Cortex of kidney (tissue), 1 donor: ENCODE measurements at places on chromosomes 11 and 22.

DNA sequence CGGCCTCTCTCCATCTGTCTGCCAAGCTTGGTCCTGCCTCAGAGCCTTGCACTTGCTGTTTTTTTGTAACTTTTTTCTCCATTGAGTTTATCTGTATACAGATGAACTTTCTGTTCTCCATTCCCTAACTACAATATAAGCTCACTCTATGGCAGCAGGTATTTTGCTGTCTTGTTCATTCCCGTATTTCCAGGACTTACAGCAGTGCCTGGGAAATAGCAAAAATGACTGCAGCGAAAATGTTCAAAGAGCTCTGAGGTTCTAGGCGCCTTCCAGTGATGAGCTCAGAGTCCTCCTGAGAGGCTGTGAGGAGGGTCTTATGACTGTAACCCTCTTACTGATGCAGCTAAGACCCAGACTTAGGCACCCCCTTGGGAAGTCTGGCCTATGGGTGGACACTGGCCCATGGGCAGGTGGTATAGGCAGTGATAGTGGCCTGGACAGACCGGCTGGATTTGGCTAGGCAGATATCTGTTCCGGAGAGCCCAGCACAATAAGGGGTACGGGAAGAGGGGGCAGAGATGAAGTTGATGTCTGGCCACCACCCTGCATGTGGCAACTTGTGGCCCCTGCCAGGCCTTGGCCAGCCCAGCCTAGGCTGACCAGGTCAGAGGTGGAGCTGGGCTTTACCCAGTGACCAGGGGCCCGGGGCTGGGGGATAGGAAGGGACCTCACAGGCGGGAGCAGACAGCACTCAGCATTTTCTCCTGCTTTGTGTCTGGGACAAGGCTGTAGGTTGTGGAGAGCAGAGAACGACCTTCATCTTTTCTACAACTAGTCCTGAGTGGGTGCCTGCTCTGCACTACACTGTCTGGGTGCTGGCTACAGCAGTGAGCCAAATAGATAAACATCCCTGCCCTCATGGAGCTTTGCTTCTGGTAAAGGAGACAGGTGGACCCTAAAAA lies 4.6 kb downstream of the ATF4 start:
- no peak for DNase-seq

DNA sequence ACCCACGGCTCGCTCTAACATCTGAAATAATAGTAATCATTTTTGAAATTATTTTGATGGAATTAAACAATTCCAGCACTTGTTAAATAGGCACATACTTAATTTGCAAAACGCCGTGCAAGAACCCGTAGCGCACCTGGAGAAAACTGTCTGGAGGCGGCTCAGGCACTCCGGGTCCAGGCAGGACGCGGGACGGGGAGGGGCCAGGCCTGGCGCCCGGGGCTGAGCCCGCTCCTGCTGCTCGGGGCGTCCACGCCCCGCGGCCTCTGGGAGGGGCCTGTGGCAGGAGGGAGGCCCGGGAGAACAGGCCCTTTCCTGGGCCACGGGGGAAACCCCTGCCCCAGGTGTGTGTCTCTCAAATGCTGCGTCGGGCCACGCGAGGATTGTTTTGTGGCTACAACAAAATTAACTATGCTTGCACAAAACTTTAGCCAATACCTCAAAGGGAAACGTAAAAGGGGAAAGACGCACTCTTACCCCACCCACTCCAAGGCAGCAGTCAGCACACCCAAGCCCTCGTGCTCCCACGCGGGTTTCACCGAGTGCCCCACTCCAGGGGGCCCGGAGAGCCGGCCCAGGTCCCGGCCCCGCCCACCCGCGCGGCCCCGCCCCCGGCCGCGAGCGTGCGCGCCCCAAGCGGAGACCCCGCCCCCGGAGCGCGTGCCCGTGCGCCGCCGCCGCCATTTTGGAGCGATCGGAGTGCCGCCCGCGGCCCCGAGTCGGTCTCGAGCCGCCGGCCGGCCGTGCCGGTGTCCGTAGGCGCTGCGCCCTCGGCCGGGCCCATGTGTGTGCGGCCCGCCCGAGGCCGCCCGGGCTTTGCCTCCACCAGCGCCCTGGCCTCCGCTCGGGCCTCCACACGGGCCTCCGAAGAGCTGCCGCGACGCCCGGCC lies at the start of gene PPP6R2:
PPP6R2 (plus strand) TSS at position 677 of the 890 bp plus-strand sequence. CDS start 50,582 bp downstream, outside the sequence.
- DNase-seq: no peak

- no peak for DNase-seq
These were observed 13.7 kb downstream of the EHD1 start for GRCh38 chr11:64864473-64865285.

GRCh38 chr11:127445476-127445875 lies 444.9 kb upstream of the KIRREL3 start:
- DNase-seq: no peak

- DNase-seq: no peak
These were observed 352.2 kb upstream of the CTSC start for GRCh38 chr11:88689548-88690240.

DNA sequence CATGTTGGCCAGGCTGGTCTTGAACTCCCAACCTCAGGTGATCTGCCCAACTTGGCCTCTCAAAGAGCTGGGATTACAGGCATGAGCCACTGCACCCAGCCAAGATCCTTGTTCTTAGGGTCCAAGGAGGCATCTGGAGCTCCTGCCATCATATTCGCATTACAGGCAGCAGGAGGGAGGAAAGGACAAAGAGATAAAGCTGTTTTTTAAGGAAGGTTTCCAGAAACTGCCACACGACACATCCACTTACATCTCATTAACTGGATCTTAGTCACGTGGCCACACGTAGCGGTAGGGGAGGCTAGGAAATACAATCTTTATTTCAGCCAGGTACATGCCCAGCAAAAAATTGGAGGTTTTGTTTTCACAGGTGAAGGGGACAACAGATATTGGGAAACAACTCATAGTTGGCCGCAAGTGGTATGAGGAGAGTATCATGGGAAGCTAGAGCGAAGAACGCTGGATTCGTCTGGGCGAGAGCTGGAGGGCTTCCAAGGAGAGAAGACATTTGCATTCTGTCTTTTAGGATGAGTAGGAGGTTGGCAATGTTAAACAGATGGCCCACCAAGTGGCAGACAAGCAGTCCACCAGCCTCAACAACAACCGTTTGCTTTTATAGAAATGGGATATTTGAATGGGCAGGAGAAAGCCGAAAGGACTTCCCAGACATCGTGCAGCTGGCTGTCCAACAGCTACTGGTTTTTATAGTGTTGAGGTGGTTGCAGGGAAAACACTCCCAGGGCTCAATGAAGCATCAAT lies 39.2 kb upstream of the DMC1 start:
- DNase-seq: no peak

DNA sequence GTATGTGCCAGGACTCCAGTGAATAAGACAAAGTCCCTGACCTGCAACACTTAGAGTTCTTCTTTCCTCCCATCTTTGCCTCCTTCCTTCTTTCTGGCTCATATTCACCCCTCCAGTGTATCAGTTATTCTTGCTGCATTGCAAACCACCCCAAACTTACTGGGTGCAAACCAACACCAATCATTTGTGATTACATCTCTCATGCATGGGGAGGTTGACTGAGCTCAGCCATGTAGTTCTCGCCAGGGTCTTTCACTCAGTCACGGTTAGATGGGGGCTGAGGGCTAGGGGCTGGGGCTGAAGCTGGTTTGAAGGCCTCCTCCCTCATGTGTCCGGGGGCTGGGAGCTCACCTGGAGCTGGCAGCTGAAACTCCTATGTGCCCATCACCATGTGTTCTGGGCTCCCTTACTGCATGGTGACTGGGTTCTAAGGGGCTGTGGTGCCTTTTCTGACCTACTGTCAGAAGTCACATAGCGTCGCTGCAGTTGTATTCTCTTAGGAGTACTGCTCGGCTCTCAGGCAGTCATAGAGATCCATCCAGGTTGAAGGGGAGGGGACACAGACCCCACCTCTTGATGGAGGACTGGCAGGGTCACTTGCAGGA lies 35.0 kb upstream of the CACNG2 start:
- no peak for DNase-seq

- DNase-seq: no peak
These were observed 32.8 kb upstream of the SLC22A12 start for GRCh38 chr11:64558065-64558745.

GRCh38 chr11:117781627-117782026 lies 15.4 kb downstream of the DSCAML1 start:
- no peak for DNase-seq

DNA sequence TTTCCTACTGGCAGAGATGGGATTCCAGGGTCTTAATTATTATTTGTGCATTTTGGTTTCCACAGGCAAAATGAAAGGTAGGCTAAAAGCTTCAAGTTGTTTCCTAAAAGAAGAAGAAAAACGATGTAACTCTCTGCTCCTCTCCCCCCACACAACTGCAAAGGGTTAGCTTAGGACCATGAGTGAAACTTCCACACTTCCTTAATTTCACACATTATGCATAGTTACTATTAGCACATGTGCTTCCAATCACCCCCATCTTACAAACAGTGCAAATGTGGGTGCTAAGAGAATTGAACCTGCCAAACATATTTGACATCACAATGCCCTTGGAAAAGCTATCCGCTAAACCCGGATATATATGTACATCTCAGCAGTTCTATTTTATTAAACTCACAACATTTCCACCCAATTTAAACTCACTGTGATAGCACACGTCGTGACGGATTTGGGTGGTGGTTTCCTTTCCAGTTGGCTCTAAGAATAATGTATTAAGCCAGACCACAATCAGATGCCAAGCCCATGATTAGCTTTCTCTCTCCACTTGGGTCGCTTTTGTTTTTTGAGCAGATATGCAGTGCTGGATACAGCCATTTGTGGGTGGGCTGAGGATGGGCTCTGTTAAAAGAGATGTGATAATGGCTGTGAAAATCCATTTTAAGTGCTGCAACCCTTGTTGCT lies 245.0 kb upstream of the POU2AF2 start:
- no peak for DNase-seq

- no peak for DNase-seq
These were observed 3.4 kb upstream of the MS4A15 start for GRCh38 chr11:60753309-60753708.

DNA sequence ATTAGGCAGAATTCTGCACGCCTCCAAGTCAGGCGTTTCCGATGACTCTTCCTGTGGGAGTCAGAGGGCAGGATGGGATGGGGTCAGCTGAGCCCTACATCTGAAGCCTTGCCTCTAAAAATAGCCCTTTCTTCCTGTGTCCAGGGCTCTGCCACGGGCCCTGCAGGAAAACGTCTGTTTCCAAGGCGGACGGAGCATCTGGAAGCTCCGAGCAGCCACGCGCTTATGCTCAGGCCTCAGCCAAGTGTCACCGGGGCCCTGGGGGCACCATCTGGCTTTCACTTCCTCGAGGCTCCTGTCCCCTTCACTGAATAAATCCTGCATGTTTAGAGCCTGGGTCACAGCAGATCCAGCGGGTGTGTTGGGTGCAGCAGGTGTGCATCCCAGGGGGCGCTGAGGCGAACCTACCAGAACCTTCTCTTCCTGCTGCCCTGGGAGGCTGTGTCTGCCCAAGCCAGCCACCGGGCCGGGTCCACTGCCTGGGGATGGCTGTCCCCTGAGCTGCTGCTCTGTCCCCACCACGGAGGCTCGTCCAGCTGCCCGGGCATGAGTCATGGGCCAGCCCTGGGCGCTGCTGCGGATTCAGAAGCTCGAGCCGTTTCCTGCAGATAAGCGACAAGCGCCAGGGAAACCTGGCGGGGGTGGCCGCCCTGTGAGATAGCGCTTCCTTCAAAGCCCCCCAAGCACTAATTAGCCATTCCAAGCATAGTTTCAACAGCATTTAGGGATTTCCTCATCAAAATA lies 32.0 kb upstream of the LINC01488 start:
- DNase-seq: no peak

DNA sequence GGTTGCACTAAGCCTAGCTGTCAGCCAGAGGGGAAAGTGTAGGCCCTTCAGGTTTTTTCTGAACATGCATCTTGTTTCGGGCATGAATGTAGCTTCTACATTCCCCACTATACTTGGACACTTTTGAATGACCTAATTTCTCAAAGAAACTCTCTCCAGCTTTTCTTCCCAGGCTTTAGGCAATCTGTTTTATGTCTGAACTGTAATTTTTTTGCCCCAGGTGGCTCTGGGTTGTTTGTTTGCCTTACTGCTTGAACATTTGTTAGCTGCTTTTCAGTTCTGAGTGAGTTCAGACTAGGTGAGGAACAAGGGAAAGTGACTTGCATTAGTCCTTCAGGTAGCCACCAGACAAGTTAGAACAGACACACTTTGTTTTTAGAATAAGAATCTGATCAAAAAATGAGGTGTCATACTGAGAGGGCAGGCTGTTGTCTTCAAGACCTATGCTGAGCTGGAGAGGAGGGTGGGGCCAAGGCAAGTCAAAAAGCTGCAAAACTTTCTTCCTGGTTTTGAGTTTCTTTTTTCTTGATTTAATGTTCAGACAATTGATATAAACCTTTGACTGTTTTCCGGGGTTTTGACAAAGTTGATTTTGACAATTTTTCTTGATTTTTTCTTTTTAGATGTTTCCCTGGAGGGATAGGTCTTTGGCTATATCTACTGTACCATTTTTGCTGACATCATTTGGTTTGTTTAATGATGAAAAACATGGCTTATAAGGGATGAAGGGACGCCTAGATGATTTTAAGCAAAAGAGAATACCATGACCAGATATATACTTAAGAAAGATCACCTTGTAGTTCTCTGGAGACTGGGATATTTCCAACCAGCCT lies 182.8 kb downstream of the WNT11 start:
- DNase-seq: no peak

GRCh38 chr11:40445391-40445790 lies 1014.1 kb downstream of the LRRC4C start:
- DNase-seq: no peak

DNA sequence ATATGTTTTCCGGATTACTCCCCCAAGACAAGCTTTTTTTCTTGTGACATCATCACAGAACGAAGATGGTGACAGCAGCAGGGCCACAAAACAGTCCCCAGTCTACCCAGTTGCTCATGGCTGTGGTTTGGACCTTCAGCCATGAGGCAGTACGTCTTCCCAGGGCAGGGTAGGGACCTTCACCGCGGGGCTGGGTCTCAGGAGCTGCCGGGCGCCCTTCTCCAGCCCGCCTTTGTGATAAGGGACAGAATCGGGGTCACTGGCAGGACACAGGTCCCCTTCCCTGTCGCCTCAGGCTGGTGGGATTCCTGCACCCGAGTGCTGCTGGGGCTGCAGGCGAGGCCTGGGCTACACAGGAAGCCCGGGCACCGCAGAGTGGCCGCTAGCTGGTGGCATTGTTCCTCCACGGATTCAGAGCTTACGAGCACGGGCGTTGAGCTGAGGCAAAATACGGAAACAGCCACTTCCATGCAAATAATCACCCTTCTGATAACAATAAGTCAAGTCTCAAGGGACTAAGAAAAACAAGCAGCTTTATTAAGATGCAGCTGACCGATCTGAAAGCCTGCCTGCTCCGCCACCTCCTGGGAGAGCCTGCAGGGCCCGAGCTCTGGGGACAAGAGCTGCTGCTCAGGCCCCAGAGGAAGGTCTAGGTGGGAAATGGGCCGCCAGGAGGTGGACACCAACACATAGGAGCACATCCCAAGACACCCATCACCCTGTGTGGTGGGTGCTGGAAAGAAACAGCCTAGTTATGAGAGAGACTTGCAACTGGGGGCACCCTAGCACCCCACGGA lies 12.3 kb downstream of the TBX1 start:
- DNase-seq: no peak

- DNase-seq: no peak
These were observed 20.3 kb upstream of the MRPL17 start for GRCh38 chr11:6703247-6704063.

GRCh38 chr11:63884196-63884932 lies 32.6 kb downstream of the RCOR2 start:
- no peak for DNase-seq

- no peak for DNase-seq
These were observed 386.3 kb downstream of the ETS1 start for GRCh38 chr11:128201009-128201408.
